ENCODE measurements at places on chromosomes 4 and X.

GRCh38 chrX:13689741-13690211 is 848 bp downstream of the RAB9A start:
- no peak for DNase-seq
- peaks cover 6% of the 10 kb centered on the region for H3K36me3 ChIP-seq
- no peaks in the 10 kb centered on the region for H3K27me3 ChIP-seq

- no peak overlapping the region for H3K4me3 ChIP-seq
- H3K4me1 ChIP-seq: peaks cover 18% of the 10 kb centered on the region
- no peaks in the 10 kb centered on the region for H3K36me3 ChIP-seq
These were observed 10.8 kb downstream of the LRP2BP start for GRCh38 chr4:185384930-185385331.

DNA sequence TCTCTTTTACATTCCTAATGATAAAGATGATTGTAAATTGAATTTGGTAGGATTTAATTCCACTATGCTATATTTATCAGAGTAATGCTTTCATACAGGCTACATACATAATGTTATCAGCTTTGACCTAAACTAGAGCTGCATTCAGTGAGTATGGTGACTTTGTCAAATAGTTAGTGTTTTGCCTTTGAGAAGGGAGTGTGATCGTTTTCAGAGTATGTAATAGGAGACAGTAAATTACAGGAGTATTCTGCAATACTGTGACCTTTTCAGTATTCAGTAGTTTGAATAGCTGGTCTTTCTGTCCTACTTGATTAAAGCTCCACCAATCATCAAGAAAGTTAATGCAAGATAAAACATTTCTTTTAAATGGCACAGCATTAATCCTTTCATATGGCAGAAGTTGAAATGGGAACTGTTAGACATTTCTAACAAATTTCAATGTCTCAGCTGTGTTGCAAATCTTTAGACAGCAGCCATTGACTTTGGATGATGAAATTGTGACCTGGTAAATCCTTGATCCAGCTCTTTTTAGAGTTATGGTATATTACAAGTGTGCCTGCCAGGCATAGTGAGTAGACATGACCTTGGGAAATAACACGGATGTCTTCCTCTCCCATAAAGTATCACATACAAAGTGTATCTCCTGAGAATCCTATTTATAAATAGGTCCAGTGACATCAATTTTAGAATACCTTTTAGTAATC is 455.3 kb downstream of the KCTD8 start:
- H3K4me3 ChIP-seq: no peak overlapping the region
- no peak for DNase-seq
- no peaks in the 10 kb centered on the region for H3K4me1 ChIP-seq
- no peak overlapping the region for H3K27ac ChIP-seq

DNA sequence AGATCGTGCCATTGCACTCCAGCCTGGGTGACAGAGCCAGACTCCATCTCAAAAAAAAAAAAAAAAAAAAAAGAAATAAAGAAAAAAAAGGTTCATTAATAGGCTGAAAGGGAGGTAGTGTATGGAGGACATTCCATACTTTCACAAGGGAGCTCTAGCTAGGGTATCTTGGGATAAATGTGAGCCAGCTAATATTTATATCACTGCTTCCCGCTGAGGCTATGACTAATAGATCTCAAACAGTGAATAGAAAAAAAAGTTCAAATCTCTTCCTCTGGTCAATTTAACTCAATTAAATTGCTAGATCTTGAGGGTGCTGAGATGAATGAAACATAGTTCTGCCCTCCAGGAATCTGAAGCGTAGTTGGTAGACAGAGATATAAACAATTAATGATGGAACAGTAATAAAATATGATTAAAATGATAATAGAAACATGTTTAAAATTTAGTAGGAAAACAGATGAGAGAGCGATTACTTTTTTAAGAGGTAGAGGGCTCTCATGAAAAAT is 55.7 kb upstream of the SHISA3 start:
- H3K27me3 ChIP-seq: peaks cover 3% of the 10 kb centered on the region
- H3K27ac ChIP-seq: no peak overlapping the region
- no peak for DNase-seq

- no peak for DNase-seq
- H3K27me3 ChIP-seq: no peaks in the 10 kb centered on the region
- no peak overlapping the region for H3K27ac ChIP-seq
These were observed 1064.6 kb upstream of the SLIT2 start for GRCh38 chr4:19187096-19187495.

DNA sequence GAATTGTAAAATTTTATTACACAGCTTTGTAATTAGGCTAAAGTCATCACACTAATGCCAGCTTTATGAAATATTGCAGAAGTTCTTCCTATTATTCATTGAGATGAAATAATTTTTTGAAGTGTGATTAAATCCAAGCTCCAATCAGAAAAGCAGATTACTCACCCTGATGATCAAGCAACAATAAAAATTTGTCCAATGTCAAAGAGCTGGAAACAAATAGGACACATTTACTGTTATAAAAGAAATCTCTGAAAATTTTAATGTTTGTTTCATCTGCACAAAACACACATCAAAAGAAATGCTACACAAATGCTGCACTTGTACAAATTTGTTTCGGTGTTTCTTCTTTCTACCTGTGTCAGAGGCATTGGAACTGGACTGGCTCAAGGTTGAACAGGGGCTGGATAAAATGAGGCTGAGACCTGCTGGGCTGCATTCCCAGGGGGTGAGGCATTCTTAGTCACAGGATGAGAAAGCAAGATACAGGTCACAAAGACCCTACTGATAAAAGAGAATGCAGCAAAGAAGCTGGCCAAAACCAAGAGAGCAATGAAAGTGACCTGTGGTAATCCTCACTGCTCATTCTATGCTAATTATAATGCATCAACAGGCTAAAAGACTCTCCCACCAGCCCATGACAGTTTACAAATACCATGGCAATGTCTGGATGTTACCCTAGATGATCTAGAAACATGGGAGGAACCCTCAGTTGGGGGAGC is 78.3 kb downstream of the GASK1B start:
- no peak for DNase-seq
- H3K27ac ChIP-seq: no peak overlapping the region
- no peaks in the 10 kb centered on the region for H3K36me3 ChIP-seq
- H3K4me1 ChIP-seq: no peaks in the 10 kb centered on the region

DNA sequence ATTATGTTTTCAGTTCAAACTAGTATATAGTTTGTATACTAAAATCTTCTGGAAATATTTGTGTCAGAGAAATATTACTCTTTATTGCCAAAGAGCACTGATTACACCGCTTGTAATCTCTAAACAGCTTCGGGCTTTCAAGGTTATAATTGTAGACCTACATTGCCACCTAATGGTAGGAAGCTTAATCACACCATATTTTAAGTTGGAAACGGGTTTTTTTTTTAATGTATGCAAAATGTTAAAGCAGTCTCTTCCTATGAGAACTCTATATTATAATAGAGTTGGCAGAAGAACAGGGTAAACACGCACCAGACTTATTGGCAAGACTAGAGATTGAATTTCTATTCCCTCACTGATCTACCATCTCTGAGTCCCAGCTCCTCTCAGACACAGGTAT is 19.5 kb upstream of the NFXL1 start:
- no peaks in the 10 kb centered on the region for H3K4me1 ChIP-seq
- no peak overlapping the region for H3K4me3 ChIP-seq
- peaks cover 23% of the 10 kb centered on the region for H3K27me3 ChIP-seq
- DNase-seq: no peak

GRCh38 chr4:39563346-39563847 is 36.2 kb upstream of the UGDH start:
- no peak overlapping the region for H3K27ac ChIP-seq
- no peak for DNase-seq
- no peak overlapping the region for H3K4me3 ChIP-seq
- peaks cover 9% of the 10 kb centered on the region for H3K36me3 ChIP-seq
- H3K27me3 ChIP-seq: no peaks in the 10 kb centered on the region

- H3K27me3 ChIP-seq: no peaks in the 10 kb centered on the region
- H3K4me1 ChIP-seq: peaks cover 22% of the 10 kb centered on the region
- no peak overlapping the region for H3K27ac ChIP-seq
- H3K36me3 ChIP-seq: peaks cover 59% of the 10 kb centered on the region
- no peak for DNase-seq
- no peak overlapping the region for H3K4me3 ChIP-seq
These were observed 72.4 kb upstream of the TLR2 start for GRCh38 chr4:153611679-153612078.

- H3K27me3 ChIP-seq: no peaks in the 10 kb centered on the region
- no peaks in the 10 kb centered on the region for H3K36me3 ChIP-seq
- DNase-seq: no peak
- no peak overlapping the region for H3K4me3 ChIP-seq
- H3K4me1 ChIP-seq: no peaks in the 10 kb centered on the region
- H3K27ac ChIP-seq: no peak overlapping the region
These were observed 1.0 kb downstream of the PNMA3 start for GRCh38 chrX:153057281-153057680.

GRCh38 chr4:185576314-185576961 is 41.1 kb upstream of the PDLIM3 start:
- no peak overlapping the region for H3K27ac ChIP-seq
- H3K4me1 ChIP-seq: no peaks in the 10 kb centered on the region
- H3K27me3 ChIP-seq: peaks cover 11% of the 10 kb centered on the region
- no peak for DNase-seq
- no peak overlapping the region for H3K4me3 ChIP-seq

GRCh38 chr4:100721077-100721476 is 203.3 kb upstream of the EMCN start:
- no peaks in the 10 kb centered on the region for H3K36me3 ChIP-seq
- peaks cover 2% of the 10 kb centered on the region for H3K27me3 ChIP-seq
- H3K27ac ChIP-seq: no peak overlapping the region
- H3K4me1 ChIP-seq: no peaks in the 10 kb centered on the region

DNA sequence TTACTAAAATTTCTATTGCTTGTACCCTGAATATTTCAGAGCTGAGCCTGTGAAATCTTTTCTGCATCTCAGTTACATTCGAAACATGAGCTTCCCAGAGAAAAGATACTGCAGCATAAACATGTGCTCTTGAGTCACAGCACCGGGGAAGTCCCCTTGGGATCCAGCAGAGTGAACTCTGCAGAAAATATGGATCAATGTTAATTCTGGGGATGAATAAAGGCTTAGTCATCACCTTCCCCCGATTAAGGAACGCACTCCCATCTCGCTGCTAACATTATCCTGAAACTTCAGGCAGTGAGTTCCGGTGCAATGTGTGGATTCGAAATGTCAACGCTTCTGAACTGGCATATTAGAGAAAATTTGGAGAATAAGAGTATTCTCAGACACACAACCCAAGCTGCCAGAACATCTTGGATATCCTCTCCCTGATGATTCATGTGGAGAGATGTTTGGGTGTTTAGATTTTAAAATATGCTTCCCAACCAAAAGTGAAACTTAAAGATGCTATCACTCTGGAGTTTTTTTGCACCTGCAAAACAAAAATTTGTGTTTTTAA is 90.8 kb downstream of the IRF2 start:
- H3K27me3 ChIP-seq: no peaks in the 10 kb centered on the region
- H3K27ac ChIP-seq: peak overlapping the region; percentile 79
- DNase-seq: no peak

DNA sequence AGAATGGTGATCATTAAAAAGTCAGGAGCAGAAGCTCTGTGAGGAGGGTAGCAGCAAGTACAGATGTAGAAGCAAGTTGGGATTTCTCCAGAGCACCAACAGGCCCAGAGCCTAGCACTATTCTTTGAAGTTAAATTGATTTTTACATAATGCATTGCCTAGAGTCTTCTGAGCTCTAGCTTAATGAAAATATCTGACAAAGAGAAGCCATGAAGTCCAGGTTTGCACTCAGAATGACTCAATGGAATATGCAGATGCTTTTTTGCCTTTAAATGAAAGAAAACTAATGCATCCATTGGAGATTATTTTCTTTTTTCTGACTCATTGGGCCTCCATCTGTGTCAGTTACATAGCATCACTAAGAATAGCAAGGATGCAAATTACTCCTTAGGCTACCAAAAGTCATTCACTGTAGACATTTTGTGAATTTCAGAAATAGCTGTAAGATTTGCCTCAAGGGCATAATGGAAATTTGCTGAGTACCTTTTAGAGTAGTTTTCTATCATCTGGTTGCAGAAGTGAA is 91.0 kb downstream of the EDA2R start:
- H3K4me3 ChIP-seq: no peak overlapping the region
- no peaks in the 10 kb centered on the region for H3K36me3 ChIP-seq
- H3K27me3 ChIP-seq: no peaks in the 10 kb centered on the region
- H3K4me1 ChIP-seq: no peaks in the 10 kb centered on the region
- no peak overlapping the region for H3K27ac ChIP-seq
- DNase-seq: no peak

DNA sequence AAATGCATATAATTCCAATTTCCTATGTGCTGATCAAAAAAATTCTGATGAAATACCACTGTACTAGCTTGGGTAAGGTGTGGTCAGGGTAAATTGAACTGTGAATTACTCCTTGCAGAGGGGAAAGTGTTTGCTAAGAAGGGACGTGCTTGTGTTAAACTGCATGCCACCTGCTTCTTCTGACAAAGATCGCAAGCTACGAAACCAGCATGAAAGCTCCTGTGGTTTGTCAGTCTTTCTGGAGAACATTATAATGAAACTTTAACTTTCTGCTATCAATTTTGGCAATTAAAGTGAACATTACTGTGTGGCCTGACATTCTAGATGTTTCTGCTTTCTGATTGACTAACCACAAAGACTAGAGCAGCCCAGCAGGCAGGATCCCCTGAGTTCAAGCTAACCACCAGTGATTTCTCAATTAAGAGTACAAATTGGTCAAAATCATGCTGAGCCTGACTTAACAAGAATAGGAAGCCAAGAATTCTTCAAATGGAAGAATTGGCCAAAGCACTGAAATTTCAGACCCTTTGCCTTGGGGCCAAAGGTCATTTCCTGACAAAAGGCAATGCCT is 239.0 kb downstream of the SLITRK2 start:
- no peak for DNase-seq
- no peak overlapping the region for H3K4me3 ChIP-seq
- no peaks in the 10 kb centered on the region for H3K27me3 ChIP-seq
- H3K4me1 ChIP-seq: no peaks in the 10 kb centered on the region

- H3K27ac ChIP-seq: no peak overlapping the region
- no peaks in the 10 kb centered on the region for H3K36me3 ChIP-seq
- H3K4me3 ChIP-seq: no peak overlapping the region
- peaks cover 3% of the 10 kb centered on the region for H3K4me1 ChIP-seq
- DNase-seq: no peak
- H3K27me3 ChIP-seq: no peaks in the 10 kb centered on the region
These were observed 62.9 kb downstream of the MID1IP1 start for GRCh38 chrX:38864165-38864564.

- H3K4me3 ChIP-seq: peak within 1 kb of the TSS; percentile 48
- no peak within 1 kb of the TSS for H3K27ac ChIP-seq
- peaks cover 5% of the 10 kb centered on the region for H3K4me1 ChIP-seq
- no peaks in the 10 kb centered on the region for H3K36me3 ChIP-seq
- peaks cover 18% of the 10 kb centered on the region for H3K27me3 ChIP-seq
These were observed at the start of gene AFF2 for GRCh38 chrX:148500423-148501385. TSS of gene AFF2 (plus strand) at chrX:148500617. CDS start at chrX:148501098, 481 bp downstream.

- H3K36me3 ChIP-seq: no peaks in the 10 kb centered on the region
- peaks cover 2% of the 10 kb centered on the region for H3K4me1 ChIP-seq
- no peak overlapping the region for H3K27ac ChIP-seq
- no peak overlapping the region for H3K4me3 ChIP-seq
These were observed 352.9 kb downstream of the RAPGEF2 start for GRCh38 chr4:159455675-159456237.

DNA sequence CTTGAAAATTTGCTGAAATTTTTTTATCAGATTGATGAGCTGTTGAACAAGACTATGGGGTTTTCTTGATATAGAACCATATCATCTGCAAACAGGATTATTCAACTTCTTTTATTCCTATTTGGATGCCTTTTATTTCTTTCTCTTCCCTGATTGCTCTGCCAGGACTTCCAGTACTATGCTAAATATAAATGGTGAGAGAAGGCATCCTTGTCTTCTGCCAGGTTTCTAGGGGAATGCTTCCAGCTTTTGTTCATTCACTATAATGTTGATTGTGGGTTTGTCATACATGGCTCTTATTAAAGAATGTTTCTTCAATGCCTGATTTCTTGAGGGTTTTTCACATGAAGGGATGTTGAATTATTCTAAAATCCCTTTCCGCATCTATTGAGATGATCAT is 1139.5 kb downstream of the FAM133A start:
- DNase-seq: no peak
- no peaks in the 10 kb centered on the region for H3K36me3 ChIP-seq
- no peaks in the 10 kb centered on the region for H3K4me1 ChIP-seq

All from activated CD4-positive, alpha-beta memory T cell treated with anti-CD3 and anti-CD28 coated beads, Interleukin-2, amount 10 ng/mL, durations not matched to agents 7 days and 5 days (primary cell).